GM12892 (cell line): ENCODE measurements at places on chromosomes 2 and 18.

- no peak for DNase-seq
Observed at GRCh38 chr2:219681694-219682300, 54.4 kb downstream of the SLC4A3 start.

GRCh38 chr18:11728249-11728648 lies 39.2 kb downstream of the GNAL start:
- DNase-seq, result no peak

DNA sequence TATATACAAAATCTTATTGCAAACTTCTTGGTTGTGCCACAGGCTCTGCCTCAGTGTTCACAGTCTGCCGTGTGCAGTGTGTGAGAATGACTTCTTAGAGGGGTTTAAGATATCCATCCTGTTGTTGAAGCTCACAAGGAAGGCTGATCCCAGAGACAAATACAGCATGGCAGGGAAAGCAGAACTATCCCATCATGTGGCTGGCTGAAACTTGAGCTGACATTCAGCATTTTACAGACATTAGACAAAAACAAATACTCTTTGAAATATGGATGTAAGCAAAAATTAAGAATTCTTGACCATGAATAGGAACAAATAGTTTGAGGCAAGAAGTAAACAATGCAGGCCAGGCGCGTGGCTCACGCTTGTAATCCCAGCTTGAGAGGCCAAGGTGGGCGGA lies 12.9 kb upstream of the PUM2 start:
- no peak for DNase-seq

DNA sequence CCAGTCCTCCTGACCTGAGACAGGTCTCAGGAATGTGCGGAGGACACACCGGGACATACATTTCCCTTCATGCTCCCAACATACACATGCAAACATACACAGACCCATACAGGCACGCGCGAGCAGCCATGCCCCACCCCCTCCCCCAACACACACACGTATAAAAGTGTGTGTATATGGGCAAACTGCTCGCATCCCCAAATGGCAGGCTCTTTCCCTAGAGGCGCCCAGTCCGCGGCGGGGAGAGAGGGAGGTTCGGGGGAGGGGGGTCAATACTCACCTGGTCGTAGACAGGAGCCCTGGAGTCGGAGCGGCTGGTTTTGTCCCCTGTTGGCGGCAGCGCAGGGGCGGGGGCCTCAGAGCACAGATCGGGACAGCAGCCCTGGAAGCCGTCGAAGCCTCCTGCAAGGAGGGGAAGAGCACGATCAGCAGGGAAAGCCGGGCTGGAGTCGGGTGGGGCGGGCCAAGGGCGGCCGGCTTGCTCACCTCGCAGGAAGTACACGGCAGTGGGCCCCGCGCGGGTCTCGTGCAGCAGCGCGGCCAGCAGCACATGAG lies 682 bp downstream of the DUSP2 start:
- no peak for DNase-seq

DNA sequence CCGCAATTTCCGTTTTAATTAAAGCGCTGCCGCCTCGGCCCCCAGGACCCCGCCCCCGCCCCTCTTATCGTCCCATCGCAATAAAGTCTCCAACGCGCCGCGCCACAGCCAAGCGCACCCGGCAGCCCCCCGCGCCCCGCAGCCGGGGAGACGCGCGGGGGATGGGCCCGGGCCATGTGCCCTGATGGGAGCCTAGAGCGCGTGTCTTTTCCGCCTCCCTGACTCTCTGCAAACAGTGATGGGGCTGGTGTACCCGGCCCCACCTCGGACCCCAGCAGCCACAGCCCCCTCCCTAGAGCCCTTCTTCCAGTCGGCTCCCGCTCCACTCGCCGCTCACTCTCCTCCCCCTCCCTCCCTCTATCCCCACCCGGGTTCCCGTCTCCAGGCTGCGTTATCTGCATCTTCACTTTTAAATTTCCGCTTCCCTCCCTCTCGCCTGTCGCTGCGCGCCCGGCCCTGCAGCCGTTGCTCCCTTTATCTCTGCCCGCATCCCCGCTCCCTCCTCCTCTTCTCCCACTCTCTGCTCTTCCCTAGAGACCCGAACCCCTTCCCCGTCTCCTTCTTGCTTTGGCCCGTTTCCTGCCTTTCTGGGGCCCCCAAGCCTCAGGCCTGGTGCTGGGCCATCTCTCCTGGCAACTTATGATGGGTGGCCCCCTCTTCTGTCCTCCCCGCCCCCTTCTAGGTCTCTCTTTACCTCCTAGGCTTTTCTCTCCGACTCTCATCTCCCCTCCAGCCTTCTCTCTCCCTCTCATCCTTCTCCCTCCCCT lies 524 bp upstream of the FEV start:
- DNase-seq, result no peak

DNA sequence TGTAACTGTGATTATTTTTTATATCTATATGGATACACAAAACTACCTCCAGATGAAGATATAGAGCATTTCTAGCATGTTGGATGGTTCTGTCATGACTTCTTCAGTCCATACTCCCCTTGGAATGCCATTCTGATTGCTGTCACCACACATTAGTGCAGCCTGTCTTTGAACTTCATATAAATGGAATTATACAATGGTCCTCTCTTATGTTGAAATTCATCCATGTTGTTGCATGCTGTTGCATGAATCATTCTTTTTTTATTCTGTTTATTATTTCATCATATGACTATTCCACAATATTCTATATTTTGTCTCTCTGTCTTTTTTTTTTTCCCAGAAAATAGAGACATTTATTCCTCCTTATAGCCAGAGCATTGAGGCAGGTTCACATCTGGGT lies 74.1 kb downstream of the OSBPL6 start:
- no peak for DNase-seq

DNA sequence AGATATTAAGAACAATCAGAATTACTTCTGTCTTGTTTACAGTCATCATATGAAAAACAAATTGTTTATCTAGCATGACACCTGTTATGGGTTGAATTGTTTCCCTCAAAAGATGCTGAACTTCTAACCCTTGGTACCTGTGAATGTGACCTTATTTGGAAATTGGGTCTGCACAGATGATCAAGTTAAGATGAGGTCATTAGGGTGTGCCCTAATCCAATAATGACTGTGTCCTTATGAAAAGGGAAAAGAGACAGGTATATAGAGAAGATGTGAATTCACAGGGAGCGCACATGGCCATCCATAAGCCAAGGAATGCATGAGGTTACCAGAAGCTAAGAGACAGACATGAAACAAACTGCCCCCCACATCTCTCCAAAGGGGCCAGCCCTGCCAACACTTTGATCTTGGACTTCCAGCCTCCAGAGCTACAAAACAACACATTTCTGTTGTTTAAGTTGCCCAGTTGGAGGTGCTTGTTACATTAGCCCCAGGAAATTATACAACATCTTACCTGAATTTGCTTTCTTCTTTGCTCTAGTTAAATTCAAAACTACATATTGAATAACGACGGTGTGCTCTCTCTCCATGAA lies 2.3 kb upstream of the HPCAL1 start:
- no peak for DNase-seq
